ENCODE measurements at places on chromosomes 3 and 15.

DNA sequence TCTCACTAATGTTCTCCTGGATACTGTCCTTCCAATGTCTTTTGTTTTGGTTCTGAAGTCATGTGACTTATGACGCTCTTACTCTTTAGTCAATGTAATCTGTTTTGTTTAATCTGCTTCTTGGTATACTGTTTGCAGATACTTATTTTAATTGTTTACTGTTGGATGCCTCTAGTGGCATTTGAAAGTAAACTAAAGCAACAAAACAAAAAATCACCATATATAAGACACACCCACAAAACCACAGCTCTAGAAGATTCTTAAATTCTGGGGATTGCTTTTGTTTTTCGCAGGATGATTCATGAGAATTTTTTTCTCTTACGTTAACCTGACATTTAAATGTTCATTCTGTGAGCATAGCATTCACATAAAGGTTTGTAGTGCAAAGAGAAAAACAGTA lies 16.8 kb downstream of the SLC25A26 start:
- no peak for DNase-seq

DNA sequence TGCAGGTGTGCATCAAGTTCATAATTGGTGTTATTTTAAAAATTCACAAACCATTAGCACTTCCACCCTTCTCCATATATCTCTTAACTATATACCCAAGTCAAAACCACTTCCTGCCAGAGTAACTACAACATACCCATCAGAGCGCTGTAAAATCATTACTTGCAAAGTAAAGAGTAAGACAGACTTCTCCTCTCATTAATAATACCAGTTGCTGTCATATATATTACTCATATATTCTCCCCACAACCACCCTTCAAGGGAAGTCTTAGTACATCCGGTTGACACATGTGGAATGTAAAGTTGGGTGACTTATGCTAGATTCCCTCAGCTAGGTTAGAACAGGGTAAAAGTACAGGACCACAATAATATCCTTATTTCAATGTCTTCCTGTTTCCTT lies 5.6 kb downstream of the TERC start:
- DNase-seq: no peak

DNA sequence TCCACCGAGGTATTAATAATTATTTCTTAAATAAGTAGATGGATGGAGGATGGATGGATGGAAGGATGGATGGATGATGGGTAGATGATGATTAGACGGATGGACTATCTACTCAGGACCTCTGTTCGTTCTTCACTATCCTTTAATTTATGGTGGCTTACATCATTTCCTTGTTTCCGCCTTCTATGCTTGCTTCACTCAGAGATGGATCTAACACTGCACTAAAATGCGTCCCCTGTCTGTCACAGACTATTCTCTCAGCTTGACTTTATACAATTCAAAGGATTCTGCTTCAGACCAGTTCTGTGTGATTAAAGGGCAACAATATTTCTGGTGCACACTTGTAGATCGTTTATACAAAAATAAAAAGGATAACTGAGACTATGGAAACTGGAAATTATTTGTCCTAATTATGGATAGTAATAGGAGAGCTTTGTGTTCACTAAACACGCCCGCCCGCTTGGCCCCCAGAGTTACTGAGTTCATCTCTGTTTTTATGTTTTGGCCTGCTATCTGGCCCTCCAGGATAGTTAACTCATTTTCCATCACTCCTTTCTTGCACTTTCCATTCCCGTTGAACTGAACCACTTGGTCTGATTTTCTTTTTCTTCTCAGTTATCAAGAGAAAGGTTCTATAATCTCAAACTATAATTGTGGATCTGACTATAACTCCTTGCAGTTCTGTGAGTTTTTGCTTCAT lies 41.4 kb upstream of the CA12 start:
- DNase-seq: no peak

GRCh38 chr3:3799173-3800079 lies at the start of gene LRRN1:
LRRN1 (plus strand) TSS chr3:3799431; CDS start chr3:3844642, 45,211 bp downstream.
- DNase-seq: peak; percentile 95

DNA sequence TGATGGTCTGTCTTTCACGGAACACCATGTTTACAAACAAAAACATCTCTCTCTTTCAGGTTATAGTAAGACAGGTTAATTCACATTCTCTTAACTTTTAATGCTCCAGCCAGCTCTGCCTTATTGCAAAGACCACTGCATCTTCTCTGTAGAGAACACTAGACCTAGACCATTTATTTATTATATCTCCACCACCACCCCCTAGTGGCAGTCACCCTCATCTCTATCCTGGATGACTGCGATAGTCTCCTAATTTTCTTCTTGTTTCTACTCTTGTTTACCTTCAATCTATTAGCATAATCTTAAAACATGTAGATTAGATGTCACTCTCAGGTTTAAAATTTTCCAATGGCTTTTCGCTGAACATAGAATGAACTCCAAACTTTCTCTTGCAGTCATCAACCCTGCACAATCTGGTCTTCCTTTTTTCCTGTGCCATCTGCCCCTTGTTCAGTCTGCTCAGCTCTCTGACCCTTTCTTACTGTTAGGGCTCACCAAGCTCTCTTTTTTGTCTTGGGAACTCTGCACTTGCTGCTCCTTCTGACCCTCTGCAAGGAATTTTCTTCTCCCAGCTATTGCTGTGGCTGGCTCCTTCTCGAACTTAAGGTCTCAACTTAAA lies 155.6 kb downstream of the SQOR start:
- no peak for DNase-seq

GRCh38 chr3:43994657-43995546 lies 246.8 kb upstream of the TOPAZ1 start:
- peak; percentile 67 for DNase-seq
